Mesenchymal stem cell (in vitro differentiated cells and primary cell): ENCODE measurements at places on chromosomes 3 and 15.
A peak's percentile ranks its signal among the peaks of the same experiment; 100 is the strongest.

GRCh38 chr3:63043631-63044030 is 168.4 kb upstream of the CADPS start:
- DNase-seq = no peak

- peak; percentile 57 for DNase-seq
These were observed 67.9 kb downstream of the ULK4 start for GRCh38 chr3:41893977-41894376.

DNA sequence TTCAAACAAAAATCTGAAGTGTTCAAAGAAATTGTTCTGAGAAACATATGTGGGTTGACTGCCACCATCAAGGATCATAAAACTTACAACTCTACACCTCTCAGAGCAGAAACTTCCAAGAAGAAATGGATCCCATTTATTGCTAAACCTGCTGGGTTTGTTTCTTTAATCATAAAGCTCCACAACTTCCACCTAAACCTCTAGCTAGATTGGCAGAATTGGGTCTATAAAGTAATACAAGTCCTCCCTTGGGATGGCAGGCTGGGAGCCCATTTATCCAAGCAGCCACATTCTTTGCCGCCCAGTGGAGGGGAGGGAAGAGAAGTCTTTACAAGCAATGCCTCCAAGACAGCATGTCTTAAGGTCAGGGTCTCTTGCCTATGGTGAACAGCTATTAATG is 40.5 kb upstream of the CMTM8 start:
- no peak for DNase-seq

GRCh38 chr15:39471785-39472574 is 108.9 kb upstream of the THBS1 start:
- DNase-seq = peak; percentile 52

DNA sequence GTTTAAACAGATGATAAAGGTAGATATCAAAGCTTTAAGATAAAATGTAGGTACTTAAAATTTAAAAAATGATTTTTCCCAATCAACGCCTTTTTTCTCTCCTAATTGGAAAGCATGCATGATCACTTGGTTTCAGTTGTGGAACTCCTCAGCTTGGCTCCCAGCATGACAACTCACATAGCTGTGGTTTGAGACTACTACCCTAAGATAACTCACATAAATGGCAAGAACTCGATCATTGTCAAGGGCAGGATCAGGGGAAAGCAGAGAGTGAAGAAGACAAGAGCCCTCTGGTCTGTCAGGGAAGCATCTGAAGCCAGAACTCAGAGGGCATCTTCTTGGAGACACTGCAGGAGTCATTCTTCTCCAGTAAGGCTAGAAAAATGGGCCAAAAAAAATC is 516.7 kb downstream of the NTRK3 start:
- no peak for DNase-seq

- no peak for DNase-seq
These were observed 246.8 kb upstream of the STT3B start for GRCh38 chr3:31285833-31286486.

- DNase-seq = peak; percentile 98
These were observed 96.3 kb upstream of the DLG1 start for GRCh38 chr3:197394464-197395321.

DNA sequence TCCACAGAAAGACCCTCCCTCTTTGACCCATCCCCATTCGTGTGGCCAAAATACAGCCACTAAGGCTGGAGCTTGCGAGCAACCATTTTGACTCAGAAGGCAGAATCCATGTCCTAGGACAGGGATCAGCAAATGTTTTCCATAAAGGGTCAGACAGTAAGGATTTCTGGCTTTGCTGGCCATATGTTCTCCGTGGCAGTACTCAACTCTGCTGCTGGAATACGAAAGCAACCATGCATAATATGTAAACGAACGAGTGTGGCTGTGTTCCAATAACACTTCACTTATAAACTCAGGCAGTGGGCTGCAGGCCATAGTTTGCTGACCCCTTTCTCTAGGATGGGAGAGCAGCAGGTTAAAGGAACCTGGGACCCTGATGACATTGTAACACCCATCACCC is 77.6 kb upstream of the WNT5A start:
- DNase-seq = peak; percentile 79

DNA sequence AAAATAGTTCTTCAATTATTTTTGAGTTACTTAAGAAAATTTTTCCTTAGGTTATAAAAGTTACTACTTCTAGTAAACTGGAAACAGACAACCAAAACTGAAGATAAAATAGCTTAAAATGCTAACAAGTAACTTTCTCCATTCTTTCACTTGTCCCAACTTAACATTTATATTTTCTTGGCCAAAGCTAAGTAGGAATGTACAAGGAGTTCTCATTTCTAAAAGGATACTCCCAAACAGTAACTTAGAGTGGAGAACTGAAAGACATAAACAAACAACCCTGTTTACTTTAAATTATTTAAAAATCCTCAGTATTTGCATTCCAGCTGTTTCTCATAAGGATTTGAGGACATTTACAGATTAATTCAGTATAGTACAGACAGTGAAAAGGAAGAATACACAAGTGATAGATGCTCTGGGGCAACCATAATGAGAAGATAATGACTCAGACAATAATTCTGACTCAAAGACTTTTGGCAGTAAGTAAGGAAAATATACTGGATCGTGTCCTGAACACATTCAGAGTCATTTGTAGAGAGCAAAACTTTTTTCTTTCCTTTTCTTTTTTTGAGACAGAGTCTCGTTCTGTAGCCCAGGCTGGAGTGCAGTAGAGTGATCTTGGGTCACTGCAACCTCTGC is 29.2 kb upstream of the ANXA2 start:
- DNase-seq = peak; percentile 67

- DNase-seq = peak; percentile 91
These were observed 9.8 kb downstream of the PLEKHO2 start for GRCh38 chr15:64851503-64851840.

- DNase-seq = no peak
These were observed 90.6 kb downstream of the CD200R1L start for GRCh38 chr3:112755845-112756613.
